ENCODE measurements at places on chromosomes 6 and 20.
A peak's percentile ranks its signal among the peaks of the same experiment; 100 is the strongest.

DNA sequence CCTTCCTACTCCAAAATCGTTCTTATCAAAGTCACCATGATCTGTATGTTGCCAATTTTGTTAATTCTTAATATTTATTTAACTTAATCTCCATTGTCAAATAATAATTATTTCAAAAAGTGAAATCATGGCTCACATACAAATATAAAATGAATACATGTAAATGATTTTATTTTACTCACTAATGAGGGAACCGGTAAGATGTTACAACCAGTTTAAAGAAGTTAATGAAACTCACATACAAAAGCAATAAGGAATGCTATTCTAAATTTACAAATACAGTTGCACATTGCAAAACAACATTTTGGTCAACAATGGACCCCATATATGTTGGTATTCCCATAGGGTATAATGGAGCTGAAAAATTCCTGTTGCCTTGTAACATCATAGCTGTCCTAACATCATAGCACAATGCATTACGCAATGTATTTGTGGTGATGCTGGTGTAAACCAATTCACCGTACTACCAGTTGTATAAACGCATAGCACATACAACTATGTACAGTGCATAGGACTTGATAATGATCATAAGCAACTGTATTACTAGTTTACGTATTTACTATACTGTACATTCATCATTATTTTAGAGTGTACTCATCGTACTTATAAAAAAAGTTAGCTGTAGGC is 6.5 kb upstream of the SLC22A16 start:
- no peak for DNase-seq

DNA sequence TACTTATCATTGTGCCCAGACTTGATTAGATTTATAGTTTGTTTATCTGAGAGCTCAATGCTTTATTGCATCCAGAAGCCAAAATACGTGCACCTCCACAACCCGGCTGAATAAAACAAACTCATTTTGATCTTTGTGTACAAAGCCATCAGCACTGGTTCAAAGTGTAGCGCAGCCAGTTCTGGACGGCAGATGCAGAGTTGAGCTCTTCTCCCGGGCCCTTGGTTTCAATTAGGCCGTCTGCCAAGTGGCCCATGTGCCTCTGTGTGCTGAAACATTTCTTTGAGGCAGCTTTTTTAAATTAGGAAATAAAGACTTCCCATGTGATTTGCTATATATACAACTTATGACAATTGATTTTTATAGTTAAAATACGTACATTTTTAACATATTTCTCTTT is 96.2 kb upstream of the RSPO3 start:
- no peak for DNase-seq

- no peak for DNase-seq
These were observed 12.1 kb upstream of the BTBD3 start for GRCh38 chr20:11905460-11906179.

- no peak for DNase-seq
These were observed 2.3 kb downstream of the HLA-DQB2 start for GRCh38 chr6:32761072-32761471.

DNA sequence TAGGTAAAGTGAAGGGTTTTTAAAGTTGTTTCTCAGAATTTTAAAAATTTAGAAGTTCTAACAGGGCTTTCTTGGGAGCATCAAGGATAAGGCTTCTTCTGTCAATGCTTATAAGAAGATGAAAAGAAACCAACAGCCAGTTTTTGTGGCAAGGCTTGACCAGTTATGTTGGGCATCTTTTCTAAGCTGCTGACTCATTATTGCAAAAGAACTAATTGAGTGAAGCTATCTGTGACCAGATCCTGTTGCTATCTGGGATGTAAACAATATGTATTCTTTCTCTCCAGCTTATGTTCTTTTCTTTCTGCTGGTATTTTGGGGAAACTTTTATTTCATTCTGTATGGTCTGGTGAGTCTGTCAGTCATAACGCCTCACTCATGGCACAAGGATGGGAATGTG is 643.8 kb downstream of the HDGFL1 start:
- DNase-seq, result no peak

- no peak for DNase-seq
These were observed 1.7 kb upstream of the DST start for GRCh38 chr6:56644366-56644765.

- DNase-seq, result no peak
These were observed 16.8 kb downstream of the TREM1 start for GRCh38 chr6:41269716-41270115.

DNA sequence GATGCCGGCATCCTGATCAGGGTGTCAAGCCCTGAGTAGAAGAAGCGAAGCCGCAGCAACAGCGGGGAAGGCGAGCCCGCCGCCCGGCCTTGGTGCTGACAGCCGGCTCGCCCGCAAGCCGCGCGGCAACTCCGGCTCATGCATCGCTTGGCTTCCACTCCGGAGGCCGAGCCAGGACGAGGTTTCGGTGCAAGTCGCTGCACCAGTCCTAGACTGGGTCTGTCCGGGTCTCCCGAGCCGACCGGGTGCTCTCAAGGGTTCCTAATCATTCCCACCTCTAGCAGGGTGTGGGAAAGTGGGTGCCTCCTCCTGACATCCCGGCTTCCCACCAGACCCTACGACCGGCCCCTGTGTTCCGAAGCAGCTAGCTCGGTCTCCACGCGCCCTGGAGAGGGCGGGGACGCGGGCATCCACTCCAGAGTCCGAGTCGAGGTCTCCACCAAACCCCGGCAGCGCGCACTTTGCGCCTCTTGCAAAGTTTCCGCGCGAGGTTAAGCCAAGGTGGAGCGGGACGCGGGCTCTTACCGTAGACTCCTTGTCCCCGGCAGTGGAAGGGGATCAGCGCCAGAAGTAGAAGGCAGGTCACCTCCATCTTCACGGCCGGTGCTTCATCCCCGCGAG is 1.4 kb downstream of the MDGA1 start:
- no peak for DNase-seq

DNA sequence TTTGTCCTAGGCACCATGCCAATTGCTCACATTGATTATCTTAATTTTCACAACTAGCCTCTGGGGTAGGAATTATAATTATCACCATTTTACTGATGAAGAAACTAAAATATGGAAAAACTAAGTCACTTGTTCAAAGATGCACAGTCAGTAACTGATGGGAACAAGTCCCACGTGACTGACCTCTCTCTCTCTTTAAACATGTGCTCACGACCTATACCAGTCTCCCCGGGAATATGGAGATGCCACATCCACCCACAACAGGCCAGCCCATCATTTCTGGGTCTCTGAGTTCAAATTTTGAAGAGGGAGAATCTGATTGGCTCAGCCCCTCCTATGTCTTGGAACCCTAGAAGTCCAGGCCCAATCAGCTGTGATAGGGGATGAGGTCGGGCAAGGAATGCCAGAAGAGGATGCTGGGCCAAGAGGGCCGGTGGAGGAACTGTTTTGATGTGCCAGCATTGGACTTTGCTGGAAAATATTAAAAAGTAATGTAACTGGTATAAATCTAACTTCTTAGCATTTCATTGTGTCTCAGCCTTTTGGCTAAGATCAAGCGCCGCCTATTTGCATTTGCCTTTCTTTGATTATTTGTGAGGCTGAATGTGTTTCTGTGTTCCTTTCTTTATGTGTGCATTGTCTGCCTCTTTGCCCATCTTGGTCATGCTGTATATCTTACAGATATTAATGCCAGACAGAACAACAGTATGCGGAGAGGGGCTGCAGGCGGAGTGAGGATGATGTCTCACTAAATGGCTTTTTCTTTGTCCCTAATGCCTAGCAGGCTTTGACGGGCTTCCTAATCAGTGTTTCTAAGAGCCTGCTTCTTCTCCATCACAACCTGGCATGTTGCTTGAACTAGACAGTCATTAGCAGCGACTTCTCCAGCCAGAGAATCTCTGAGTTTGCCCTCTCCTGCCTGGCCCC is 126.6 kb downstream of the VEGFA start:
- no peak for DNase-seq

DNA sequence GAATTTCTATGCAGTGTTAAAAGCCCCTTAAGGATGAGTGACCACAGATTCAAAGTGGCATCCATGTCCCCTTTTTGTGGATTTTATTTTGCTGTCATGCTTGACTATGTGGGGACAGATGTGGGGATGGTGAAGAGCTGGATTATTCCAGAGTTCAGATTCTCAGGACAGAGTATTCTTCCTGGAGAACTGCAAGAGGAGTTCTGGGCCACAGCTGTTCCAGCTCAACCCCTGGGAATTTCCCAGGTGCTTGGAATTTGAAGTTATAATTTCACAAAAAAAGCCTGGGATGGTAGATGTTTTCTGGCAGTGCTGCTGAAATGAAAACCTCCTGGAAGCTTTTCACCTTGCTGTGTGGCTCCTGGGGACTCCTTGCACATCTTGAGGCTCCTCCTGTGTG is 671.8 kb upstream of the MARCKS start:
- DNase-seq, result no peak

GRCh38 chr20:52312132-52312729 is 120.7 kb upstream of the ZFP64 start:
- DNase-seq, result peak; percentile 52

- no peak for DNase-seq
These were observed 469.8 kb upstream of the SOX4 start for GRCh38 chr6:21123507-21124436.

- DNase-seq, result no peak
These were observed 267.1 kb upstream of the JAG1 start for GRCh38 chr20:10940941-10941340.

Measured in stimulated activated CD4-positive, alpha-beta T cell treated with anti-CD3 and anti-CD28 coated beads, TNF-alpha, amount 100 ng/mL, for 48 hours (primary cell).